ENCODE measurements at places on chromosomes 7 and 10.

GRCh38 chr7:88859288-88859687 lies 63.8 kb upstream of the TEX47 start:
- no peak for DNase-seq

DNA sequence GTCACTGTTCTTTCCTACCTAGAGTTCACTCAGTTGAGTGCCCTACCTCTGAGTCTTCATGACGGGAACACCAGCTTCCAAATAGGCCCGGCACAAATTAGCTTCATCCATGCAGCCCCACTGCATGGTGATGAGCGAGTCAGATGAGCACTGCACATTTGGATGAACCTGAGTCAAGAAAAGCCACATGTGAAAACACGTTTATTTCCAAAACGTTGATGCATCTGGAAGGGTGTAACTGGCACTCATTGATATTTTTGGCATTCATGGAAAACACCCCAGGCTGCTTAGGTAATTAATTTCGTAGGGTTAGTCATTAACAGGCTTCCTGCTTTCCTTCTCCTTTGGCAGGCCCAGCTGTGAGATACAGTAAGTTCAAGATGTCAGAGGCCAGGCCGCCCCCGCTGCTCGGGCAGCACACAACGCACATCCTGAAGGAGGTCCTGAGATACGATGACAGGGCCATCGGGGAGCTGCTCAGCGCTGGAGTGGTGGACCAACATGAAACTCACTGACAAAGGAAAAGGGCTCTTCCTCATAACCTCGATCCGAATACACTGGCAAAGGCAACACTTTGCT lies 725.2 kb downstream of the SUGCT start:
- no peak for DNase-seq

GRCh38 chr7:95199779-95200558 lies 124.4 kb downstream of the PON1 start:
- DNase-seq = peak; percentile 62

DNA sequence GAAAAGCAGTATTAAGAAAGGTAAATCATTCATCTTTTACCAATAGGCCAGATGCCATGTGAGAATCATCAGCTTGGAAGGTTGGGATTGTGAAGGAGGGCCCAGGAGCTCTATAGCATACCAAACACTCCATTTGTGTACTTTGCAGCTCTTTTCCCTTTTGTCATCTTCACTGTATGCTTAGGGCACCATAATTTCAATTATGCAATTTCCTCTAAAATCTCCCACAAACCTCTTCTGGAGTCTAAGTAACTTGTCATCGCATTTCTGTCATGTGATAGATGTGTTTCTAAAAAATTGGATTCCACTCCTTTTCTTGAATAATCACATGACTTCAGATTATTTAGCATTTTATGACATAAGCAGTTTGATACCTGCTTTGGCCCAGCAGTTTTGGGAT lies 17.9 kb downstream of the RPP30 start:
- DNase-seq = peak; percentile 23

DNA sequence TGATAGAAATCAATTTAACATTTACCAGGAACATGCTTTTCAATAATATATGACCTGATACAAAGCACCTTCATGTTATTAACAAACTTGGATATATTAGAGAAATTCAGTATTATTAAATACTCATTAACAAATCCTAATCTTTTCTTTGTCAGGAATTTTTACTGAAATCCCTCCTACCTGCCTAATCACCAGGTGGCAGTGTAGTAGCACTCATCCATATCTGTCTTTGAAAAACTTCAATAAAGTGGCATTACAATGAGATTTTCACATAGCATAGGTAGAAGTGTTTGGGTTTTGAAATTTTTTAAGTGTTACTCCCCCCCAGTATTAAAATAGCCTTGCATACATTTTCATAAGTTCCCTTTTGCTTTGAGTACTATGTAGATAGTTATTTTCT lies 1246.6 kb upstream of the LRRN3 start:
- no peak for DNase-seq

GRCh38 chr7:140870003-140870402 lies 54.7 kb downstream of the BRAF start:
- no peak for DNase-seq

GRCh38 chr10:21681156-21681555 lies 147.1 kb downstream of the MLLT10 start:
- DNase-seq = no peak

GRCh38 chr7:50356212-50356944 lies 51.9 kb downstream of the IKZF1 start:
- DNase-seq = no peak

Measured in fibroblast of skin of abdomen (primary cell).